ENCODE measurements at places on chromosomes 2 and 18.

DNA sequence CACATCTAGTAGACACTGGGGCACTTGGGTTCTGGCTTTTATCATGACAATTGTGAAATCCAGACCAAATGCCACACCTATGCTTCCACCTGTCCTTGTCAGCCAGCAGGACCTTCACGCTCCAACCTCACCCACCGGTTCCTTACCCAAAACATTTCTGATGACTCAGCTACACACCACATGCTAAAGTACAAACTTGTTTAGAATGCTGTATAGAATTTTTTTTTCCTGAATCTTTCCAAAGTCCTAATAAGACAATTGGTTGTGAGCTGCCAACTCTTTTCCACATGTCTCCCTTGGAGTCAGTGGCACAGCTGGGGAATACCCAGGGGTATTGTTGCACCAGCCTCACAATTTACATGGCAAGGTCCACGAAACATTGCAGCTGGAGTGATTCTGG is 75.5 kb upstream of the LPIN2 start:
- peak; percentile 28 for DNase-seq

DNA sequence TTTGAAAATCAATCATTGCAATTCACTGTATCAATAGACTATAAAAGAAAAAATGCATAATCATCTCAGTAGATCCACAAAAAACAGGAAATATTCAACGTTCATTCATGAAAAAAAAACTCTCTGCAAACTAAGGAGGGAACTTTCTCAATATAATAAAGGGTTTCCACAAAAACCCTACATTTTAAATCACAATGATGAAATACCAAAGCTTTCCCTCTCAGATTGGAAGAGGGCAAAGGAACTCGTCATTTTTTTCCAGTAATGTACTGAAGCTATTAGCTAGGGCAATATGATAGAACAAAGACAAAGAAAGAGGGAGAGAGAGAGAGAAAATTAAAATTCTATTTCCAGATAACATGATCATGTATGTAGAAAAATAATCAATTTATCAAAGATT is 167.1 kb upstream of the RBMS1 start:
- no peak for DNase-seq

DNA sequence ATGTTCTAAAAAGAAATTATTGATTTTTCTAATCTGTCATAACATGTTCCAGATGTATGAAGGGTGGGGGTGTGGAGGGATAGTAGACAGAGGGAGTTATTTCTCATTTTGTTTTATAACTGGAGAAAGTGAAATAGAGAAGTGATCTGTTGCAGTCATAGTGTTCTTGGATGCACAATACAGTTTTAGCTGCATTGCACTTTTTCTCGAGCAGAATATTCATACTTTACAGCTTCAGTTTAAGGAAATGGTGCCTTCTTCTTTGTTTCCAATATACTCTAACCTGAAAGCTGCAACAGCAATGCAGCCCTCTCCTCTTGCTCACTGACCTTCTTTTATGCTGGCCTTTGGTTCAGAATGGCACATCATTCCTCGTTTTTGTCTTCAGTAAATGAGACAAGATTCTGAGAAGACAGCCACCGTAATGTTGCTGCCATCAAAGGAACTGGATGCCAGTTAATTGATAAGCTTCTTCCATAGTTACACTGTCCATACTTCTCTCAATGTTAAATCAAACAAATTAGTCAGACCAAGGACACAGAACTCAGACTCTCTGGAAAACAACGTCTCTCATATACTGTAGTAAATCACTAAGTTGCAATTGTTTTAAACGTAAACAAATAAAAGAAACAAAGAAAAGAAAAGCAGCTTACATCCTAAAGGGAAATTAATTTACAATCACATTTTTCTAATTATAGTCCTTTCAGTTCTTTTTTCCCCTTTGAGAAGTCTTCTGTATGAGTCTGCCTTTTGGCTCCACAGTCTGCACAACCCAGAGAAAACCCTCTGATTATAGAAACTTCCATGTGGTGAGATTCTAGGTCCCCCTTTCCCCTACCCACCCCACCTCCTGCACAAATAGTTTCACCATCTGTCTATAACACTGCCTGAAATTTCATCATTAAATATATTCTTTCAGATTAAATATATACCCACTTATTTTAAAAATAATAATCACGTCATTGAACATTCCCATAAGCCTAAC is 97.4 kb upstream of the UGP2 start:
- no peak for DNase-seq

- no peak for DNase-seq
Observed at GRCh38 chr2:5978131-5978751, 286.1 kb downstream of the SOX11 start.

DNA sequence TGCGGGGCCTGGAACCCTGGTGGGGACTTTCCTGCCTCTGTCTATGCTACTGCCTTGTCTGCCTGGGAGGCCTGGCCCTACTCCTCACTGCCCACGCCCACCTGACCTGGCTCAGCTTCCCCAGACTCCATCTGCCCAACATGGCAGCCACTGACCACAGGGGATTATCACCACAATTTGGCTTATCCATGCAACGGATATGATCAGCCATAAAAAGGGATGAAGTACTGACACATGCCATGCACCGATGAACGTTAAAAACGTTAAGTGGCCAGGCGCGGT is 5.9 kb upstream of the KCNF1 start:
- no peak for DNase-seq

DNA sequence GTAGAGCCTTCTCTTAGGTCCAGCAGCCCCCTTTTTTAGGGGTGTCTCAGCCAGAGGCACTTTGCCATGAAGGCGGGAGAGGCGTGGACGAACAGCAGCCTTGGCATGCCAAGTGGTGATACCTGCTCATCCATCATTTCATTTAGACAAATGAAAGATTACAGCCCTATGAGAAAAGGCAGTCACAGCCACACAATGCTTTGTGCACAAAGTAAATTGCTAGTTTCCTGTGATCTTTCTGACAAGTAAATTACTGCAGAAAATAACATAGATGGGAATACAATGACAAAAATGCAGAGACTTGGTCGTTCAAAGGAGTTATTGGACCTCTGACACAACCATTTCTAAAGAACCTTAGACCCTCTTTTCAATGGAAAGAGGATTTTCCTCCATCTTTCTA is 94.9 kb downstream of the RND3 start:
- no peak for DNase-seq

GRCh38 chr2:241801611-241802420 is 7.2 kb upstream of the NEU4 start:
- DNase-seq = no peak

Data from trophoblast cell (in vitro differentiated cells and primary cell).